Renal cortex interstitium (tissue), 15 donors: ENCODE measurements at places on chromosomes 3 and 15.

DNA sequence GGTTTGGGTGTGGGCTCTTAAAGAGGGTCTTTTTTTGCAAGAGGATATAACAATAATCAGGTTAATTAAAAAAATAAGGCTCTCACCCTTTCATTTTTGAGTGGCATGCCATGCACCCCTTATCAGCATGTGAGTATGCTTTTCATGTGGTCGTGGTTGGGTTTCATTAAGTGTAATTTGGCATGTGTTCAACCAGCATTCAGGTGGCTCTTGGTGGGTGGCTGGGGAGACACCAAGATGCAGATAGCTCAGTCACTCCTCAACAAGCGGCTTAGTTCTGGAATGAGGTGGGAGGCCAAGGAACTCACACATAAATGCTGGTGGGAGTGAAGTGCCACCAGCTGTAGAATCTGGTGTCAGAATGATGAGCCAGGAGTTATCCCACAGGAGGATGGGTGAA, 66.8 kb downstream of the FLNB start:
- no peak for DNase-seq

DNA sequence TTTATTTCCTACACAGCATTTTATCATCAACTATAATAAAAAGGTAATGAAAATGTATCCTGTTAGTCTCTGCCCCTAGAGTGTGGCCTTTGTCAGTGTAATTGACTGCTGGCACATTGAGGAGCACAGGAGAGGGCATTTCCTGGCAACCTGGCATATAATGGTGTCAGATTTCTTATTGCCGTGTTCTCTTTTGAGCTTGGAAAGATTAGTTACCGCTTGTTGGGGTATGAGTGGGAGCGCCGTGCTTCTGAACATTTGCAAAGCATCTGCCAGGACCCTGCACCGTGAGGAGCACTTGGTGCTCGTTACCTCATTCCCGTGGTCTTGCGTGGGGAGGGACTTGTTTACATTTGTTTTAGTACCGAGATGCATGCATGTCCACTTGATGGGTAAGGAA, 124.4 kb downstream of the PTPRG start:
- peak; percentile 15 for DNase-seq

DNA sequence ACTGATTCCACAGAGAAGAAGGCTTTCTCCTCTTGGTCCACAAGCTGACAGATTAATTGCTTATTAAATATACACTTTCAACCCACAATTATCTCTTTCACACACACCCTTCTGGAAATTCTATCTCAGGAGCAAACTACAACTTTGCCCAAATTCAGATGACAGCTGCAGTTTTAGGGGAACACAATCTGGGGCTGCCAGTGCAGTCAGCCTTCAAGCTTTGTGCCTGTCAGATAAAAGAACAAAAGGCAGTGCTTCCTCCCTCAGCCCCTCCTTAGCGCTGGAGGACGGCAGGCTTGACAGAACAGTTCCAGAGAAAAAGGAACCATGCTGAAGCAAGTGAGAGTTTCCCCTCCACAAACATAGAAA, 99.6 kb downstream of the TMCC1 start:
- DNase-seq, result peak; percentile 12

DNA sequence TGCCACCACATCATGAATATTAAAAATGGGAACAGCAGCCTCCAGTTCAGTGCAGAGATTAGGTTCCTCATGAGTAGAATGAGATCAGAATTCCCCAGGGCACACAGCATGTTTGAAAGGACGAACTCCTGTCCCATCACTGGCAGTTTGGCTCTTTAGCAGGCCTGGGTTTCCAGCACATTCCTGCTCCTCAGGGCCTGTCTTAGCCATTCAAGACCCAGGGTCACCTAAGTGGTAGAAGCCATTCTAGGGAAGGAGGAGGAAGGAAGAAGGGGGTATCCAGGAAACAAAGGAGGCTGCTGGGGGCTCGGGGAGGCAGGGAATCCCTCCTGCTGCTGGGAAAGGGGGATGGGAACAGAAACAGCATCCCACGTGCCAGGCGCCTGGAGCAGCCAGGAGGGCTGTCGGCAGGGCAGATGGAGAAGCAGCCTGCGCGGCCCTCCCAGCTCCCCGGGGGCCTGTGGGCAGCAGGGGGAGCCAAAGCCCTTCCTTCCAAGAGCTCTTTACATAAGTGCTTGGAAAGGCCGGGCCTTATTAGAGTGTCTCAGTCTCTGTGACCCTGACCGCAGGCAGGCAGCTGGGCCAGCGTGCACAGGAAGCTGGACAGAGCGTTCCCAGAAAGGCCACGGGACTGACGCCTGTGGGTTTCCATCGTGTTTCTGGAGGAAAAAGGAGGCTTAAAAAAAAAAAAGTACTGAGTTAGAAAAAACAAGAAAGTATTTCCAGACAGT, 24.7 kb downstream of the LOXL1 start:
- DNase-seq, result peak; percentile 81

DNA sequence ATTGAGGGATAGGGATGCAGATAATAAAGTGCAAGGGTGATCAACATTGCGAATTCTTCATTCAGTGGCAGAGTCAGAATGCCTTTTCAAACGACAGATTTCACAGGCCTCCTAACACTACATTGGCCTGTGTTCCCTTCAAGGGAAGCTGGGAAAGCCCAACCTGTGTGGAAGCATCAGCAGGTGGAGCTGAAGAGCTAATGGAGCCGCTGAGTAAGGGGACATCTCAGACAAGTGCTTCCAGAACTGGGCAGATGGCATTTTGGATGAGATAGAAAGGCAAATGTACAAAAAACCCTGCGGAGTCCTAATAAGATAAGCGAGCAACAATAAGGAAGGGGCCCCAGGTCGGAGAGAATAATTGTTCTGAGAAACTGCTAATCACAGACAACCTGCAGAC, 8.5 kb upstream of the SLC24A5 start:
- DNase-seq, result no peak
